ENCODE measurements at places on chromosomes 12 and 14.
A peak's percentile ranks its signal among the peaks of the same experiment; 100 is the strongest.

GRCh38 chr14:92520102-92521057 lies 6.8 kb downstream of the RIN3 start:
- no peak for DNase-seq

DNA sequence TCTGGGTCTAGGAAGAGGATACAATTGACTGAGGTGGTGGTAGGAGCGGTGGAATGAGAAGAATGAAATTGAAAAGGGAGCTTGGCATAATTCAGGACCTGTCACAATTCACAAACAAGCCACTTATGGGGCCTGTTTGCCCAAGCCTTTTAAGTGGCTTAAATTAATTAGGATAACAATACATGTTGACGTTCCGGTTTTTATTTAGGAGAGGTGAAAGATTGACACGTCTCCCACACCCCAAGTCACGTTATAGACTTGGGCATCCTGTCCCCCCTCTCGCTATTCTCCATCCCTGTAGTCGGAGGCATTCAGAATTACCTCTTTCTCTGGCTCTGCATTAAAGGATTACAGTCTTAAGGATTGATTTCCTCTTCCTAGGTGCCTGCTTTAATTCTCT lies 954 bp upstream of the CALCOCO1 start:
- DNase-seq = no peak

GRCh38 chr12:54407183-54407905 lies 11.7 kb downstream of the ITGA5 start:
- DNase-seq = no peak

DNA sequence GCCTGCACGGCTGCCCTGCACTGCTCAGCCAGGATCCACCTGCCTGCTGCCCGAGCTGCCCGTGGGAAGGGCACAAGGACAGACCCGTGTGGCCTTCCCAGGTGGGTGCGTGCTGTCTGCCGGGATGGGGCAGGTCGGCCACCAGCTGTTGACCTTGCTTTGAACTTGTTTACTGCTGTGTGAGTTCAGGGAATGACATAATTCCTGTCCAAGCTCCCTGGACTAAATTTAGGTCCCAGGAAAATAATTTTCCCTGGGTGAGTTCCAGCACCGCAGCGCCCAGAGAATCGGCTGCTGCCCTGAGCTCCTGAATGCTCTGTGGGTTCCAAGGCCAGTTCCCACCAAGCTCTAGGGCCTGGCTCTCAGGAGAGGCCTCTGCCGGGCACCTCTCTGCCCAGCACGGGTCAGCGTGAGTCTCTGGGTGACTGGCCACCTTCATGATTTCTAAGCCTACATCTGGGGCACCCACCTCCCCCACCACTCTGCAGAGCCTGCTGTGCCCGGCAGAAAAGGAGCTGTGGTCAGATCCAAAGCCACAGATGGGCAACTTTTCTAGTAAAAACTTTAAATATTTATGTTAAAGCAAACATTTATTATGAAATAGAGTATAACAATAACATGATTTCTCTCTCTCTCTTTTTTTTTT lies 27.2 kb upstream of the MLXIP start:
- no peak for DNase-seq

DNA sequence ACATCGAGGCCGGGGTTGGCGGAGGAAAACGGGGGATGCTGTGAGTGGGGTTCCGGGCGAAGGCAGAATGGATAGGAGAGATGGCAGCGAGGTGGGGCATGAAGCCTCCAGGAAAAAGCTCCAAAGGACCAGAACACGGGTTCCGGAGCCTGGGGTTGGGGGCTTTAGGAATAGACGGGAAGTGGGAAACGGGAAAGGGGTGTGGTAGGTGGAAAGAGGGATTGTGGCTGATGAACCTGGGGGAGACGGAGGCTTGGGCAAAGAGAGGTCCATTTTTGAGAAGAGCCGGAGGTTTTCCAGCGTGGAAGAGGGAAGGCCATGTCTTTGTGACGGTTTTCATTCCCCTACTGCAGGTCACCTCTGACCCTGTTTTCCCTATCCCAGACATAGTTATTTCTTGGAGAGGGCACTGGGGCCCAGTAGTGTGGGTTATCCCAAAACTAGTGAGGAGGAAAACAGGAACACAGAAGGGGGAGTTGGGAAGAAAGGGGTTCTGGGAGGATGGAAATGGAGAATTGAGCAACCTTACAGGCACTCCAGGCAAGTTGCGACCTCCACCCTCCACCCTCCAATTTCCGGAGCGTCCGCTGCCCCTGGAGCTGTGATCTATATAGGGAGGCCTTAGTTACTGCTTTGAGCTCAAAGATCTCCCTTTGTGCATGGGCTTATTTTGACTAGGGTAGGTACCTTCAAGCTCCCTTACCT lies 1.1 kb downstream of the ATN1 start:
- no peak for DNase-seq

DNA sequence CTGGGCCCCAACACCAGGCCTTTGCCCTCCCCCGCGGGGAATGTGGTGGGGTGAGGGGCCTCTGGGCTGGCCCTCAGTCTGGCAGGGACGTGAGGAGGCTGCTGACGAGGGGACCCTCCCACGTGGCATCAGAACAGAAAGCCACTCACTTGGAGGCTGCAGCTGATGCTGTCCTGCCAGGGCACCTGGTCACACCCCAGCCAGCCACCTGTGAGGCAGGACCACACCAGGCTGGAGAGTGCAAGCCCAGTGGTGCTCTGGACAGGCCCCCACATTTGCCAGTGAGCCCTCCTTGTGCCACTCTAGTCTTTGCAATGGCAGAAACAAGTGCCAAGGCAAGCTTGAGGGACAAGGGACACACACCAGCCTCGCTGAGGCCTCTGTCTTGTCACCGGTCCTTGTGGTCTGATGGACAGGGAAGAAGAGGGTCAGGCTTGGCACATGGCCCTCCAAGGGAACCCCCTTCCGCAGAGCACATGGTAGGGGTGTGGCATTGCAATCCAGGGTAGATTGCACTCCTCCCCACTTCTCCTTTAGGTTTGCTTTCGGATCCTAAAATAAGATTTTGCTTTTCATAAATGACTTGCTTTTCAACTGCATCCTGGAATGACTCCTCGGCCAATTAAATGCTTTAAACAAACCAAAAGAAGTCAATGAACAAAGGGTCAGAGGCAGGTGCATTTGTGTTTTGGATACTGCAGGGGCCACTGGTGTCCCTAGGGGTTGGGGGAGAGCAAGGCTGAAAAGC lies 53.7 kb downstream of the CCDC88C start:
- peak; percentile 89 for DNase-seq

DNA sequence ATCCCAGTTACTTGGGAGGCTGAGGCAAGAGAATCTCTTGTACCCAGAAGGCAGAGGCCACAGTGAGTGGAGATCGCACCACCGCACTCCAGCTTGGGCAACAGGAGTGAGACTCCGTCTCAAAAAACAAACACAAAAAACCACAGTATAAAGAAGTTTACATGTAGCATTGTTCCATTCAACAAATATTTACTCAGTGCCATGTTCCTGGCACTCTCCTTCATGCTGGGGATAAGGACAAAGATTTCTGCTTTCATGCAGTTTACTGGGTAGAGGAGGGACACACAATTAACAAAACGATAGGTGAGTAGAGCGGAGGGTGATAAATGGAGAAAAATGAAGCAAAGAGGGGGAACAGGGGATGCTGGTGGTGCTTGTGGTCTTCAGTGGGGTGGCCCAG lies 68.2 kb upstream of the OVCH1 start:
- DNase-seq = no peak

DNA sequence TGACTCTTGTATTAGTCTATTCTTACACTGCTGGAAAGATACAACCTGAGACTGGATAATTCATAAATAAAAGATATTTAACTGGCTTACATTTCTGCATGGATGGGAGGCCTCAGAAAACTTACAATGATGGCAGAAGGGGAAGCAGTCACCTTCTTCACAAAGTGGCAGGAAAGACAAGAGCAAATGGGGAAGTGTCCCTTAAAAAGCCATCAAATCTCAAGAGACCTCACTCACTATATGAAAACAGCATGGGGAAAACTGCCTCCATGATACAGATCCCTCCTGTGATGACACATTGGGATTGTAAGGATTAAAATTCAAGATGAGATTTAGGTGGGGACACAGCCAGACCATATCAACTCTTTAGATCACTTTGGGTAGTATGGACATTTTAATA lies 83.7 kb downstream of the TMTC3 start:
- no peak for DNase-seq

DNA sequence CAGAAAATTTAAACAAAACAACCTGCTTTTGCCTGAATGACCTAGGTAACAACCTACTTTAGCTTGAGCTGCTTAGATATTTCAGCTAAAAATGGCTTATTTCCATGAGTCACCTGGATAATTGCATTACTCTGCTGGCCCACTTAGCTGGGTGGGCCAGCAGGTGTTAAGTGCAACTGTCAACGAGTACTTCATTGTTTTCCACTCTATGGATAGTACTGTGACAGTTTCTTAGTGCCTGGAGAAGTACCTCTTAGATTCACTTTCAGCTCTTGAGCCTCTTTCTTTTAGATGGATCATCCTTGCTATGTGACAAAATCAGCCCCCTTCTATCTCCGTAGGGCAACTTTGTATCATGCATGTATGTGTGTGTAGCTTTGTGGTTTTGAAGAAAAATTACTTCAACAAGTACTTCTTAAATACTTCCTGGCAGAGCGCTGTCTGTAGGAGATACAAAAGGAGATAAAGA lies 368.2 kb upstream of the ATP2B1 start:
- no peak for DNase-seq

GRCh38 chr12:111748151-111748672 lies 18.5 kb upstream of the ALDH2 start:
- DNase-seq = no peak

DNA sequence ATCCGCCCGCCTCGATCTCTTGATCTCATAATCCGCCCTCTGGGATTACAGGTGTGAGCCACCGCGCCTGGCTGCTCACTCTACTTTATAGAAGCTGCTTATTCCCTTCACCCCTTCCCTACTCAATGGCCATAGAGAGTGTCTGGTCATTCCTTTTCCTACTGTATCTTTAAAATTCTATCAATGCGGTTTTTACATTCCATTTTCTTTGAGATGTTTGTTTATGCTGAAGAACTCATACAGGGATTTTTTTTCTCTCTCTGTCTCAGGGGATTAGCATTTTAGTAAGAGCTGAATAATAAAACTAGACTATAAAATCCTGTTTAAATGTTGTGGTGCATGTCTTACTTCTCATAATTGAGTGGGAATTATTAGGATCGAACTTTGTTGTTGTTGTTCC lies 218.6 kb upstream of the FOXN3 start:
- DNase-seq = no peak

- no peak for DNase-seq
Observed at GRCh38 chr12:97490141-97490540, 27.5 kb downstream of the RMST start.

DNA sequence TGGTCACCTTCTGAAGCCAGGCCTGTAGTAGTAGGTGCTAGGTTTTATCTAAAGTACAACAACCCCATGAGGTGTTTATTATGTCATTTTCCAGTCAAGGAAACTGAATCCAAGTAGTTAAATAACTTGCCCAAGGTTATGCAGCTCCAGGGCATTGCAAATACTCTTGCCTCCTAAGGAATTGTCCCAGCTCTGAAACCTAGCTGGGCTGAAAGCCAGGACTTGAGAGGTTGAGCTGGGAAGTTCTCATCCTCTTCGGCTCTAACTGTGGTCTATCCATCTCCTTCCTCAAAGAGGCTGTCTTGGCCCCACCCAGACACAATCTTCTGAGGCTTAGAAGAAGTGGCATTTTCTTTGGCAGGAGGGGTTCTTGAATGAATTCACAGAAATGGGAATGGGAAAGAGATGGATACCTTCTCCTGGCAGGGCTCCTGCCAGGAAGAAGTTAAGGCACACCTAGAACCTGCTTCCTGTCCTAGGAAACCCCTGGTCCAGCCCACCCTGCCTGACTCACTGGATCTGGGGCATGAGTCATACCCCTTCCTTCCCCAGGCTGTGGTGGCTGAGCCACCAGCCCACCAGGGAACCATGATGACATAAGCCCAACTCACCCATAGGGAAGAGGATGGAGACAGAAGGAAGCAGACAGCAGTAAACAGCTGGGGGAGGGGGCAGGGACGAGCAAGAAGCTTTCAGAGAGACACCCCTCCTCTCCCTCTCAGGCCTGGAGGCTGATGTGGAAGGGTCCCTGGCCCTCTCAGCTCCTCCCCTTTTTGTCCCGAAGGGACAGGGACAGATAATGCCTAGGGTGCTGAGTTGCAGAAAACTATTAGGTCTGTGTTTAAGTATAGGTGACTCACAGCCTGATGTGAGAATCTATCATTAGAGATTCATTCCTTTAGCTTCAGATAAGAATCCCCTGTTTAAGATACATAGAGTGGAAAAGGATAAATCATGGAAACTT lies 2.1 kb upstream of the PLEK2 start:
- DNase-seq = no peak

DNA sequence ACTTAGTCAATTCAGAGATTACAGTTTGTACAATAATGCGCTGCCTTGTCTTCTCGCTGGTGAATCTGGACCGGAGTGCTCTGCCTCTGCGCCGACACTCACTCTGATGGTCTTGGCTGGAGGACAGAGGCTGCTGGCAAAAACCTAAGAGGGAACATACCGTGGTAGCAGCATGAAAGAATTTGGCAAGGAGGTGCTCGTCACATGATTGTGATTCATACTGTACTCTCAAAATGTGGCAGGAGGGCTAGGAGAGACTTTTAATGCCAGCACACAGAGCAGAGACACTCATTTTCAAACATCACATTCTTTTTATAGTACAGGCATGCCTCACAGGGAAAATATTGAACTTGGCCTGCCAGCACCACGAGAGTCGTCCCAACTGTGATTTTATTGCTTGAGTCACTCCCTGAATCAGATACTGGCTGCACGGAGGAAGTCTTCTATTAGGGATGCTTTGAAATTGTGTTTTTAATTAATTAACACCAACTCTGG lies 67.8 kb downstream of the HMGA2 start:
- no peak for DNase-seq

DNA sequence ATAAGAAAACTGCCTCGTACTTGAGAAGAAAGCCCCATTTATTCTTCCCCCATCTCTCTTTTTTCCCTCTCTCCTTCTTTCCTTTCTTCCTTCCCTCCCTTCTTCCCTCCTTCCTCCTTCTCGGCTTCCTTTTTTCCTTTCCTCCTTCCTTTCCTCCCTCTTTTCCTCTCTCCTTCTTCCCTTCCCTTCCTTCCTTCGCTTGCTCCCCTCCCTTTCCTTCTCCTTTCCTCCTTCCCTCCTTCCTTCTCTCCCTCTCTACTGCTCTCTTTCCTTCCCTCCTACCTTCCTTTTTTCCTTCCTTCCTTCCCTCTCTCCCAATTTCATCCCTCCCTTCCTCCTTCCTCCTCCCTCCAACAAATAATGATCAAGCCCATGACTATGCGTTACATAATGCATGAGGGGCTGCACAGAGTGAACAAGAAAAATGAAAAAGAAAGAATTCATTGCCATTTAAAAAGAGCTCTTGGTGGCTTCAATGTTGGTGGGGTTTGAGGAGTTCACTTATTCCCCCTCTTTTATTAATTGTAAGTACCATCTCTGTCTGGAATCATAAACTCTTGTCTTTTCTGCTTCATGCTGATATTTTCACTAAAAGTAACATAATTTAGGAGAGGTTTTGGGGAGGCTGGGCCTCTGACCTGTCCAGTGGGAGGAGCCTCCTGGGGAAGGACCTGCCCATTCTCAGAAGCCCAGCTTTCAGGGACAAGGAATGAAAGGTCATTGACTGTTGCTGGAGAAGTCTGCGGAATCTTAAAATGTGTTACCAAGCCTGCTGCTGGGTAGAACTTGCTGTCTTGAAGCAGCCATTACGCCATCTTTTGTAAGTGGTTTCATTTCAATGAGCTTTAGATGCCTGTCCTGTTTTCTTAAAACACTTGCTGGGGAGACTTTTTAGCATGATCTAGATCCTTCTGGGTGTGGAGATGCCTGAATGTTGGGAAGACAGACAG lies 144.3 kb downstream of the CHST11 start:
- DNase-seq = no peak
